Cardiac muscle cell (in vitro differentiated cells and primary cell): ENCODE measurements at places on chromosomes 13 and 19. TPM values are rescaled to one million over a fixed set of nuclear protein-coding genes. Genes with fewer than 3 reads are reported as not detected.

DNA sequence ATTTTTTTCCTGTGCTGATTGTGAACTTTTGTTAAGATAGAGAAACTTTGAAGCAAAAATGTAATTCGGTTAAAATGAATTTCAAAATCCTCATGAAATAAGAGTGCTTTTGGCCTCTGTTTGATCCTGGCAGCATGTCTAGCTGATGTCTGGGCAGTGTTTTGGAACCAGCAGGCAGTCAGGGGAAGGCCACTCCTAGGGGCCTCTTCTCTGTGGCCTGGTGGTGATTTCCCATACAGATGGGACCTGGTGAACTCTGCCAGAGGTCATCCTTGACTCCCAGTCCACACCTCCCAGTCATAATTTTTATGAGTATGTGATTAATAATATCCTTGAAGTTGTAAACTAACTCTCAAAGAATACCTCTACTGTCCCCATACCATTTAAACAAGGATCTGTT, 226.6 kb downstream of the PCCA start:
- no peaks in the 10 kb centered on the region for H3K27me3 ChIP-seq
- H3K36me3 ChIP-seq = no peaks in the 10 kb centered on the region
- no peak for DNase-seq
- no peak overlapping the region for H3K27ac ChIP-seq
- peaks cover 3% of the 10 kb centered on the region for H3K4me1 ChIP-seq

DNA sequence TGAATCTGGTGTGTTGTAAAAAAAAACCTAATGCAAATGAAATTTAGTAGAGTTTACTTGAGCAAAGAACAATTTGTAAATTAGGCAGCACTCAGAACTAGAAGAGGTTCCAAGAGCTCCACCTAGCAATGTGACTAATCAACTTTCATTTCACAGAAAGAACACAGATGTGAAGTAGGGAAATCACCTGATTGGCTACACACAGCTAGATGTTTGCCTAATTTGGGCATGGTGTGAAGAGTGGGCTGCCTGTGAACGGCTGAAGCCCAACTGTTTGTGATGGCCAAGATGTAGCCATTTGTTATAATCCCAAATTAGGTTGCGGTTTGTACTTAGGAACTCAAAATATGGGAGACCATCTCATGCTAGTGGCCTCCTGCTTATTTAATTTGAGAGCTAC, 724.4 kb upstream of the SLITRK5 start:
- no peaks in the 10 kb centered on the region for H3K27me3 ChIP-seq
- no peak for DNase-seq
- H3K27ac ChIP-seq = no peak overlapping the region
- H3K4me3 ChIP-seq = no peak overlapping the region
- H3K36me3 ChIP-seq = no peaks in the 10 kb centered on the region

- peaks cover 43% of the 10 kb centered on the region for H3K4me1 ChIP-seq
- peak overlapping the region; percentile 36 for H3K4me3 ChIP-seq
- peak; percentile 54 for DNase-seq
- peaks cover 13% of the 10 kb centered on the region for H3K36me3 ChIP-seq
Measured at GRCh38 chr19:45782820-45783785, 813 bp upstream of the DMPK start.

- peaks cover 4% of the 10 kb centered on the region for H3K4me1 ChIP-seq
- peaks cover 83% of the 10 kb centered on the region for H3K36me3 ChIP-seq
Measured at GRCh38 chr19:3980353-3981251, 4.7 kb downstream of the EEF2 start.

Gene ZNF208
- not detected in 2 replicates for total RNA-seq

- no peak for DNase-seq
- H3K27ac ChIP-seq = no peak overlapping the region
- no peaks in the 10 kb centered on the region for H3K36me3 ChIP-seq
- no peaks in the 10 kb centered on the region for H3K4me1 ChIP-seq
- no peaks in the 10 kb centered on the region for H3K27me3 ChIP-seq
Measured at GRCh38 chr13:48892688-48893075, 83.0 kb upstream of the FNDC3A start.

Gene F2RL3
- 0.33 and 0.67 TPM in 2 replicates for total RNA-seq

GRCh38 chr13:29384466-29384865, 211.0 kb downstream of the SLC7A1 start:
- no peaks in the 10 kb centered on the region for H3K36me3 ChIP-seq
- H3K4me1 ChIP-seq = peaks cover 49% of the 10 kb centered on the region
- DNase-seq = no peak
- no peaks in the 10 kb centered on the region for H3K27me3 ChIP-seq
- no peak overlapping the region for H3K4me3 ChIP-seq
- peak overlapping the region; percentile 90 for H3K27ac ChIP-seq

- H3K4me3 ChIP-seq = no peak overlapping the region
- no peaks in the 10 kb centered on the region for H3K36me3 ChIP-seq
- peaks cover 4% of the 10 kb centered on the region for H3K4me1 ChIP-seq
Measured at GRCh38 chr13:44191504-44192171, 182.0 kb upstream of the SERP2 start.

- H3K27me3 ChIP-seq = no peaks in the 10 kb centered on the region
- H3K36me3 ChIP-seq = peaks cover 7% of the 10 kb centered on the region
- no peak overlapping the region for H3K27ac ChIP-seq
- no peak overlapping the region for H3K4me3 ChIP-seq
- H3K4me1 ChIP-seq = no peaks in the 10 kb centered on the region
Measured at GRCh38 chr13:110149036-110149435, 157.9 kb downstream of the COL4A1 start.

DNA sequence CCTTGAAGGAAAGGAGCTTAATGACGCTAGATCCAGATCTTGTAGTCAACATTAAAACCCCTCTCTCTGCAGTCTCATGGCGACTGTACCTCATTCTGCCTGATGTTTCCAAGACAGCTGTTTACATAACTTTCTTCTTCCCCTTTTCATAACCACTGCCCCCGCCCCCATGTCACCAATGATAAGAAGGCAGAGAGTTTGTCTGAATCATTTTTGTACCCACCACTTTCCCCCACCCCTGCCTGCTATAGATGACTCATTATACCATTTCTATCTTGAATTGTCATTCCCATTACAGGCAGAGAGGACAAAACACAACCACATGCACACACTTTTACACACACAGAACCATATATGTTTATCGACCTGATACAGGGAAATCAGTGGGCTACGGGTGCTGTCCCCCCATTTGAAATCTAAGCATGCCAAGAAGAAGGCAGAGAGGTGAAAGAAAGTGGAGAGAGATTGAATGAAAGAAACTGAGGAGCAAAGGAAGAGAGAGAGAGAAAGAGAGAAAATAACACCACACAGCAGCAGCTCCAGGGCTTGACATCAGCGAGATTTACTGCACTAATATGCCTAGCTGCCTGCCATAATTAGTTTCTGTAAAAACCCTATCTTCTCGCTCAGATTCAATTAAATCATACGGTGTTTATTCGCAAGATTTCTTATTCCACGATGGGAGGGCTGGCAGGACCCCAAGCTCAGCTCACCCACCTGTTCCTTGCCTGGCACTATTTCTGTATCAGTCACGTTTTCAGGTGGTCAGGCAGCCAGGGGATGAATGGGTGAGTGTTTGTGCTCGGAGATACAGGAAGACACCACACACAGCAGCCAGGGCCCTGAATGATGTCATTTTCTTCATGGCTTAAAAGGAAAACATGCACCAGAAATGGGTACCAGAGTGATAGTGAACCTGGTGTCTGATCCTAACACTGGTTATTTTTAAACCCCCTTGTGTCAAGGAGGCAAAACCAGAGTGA, 114.3 kb upstream of the SERP2 start:
- peaks cover 11% of the 10 kb centered on the region for H3K4me1 ChIP-seq
- H3K36me3 ChIP-seq = no peaks in the 10 kb centered on the region
- no peak for DNase-seq
- no peak overlapping the region for H3K4me3 ChIP-seq
- no peaks in the 10 kb centered on the region for H3K27me3 ChIP-seq
- no peak overlapping the region for H3K27ac ChIP-seq

Gene FFAR1
- not detected in 2 replicates for total RNA-seq

DNA sequence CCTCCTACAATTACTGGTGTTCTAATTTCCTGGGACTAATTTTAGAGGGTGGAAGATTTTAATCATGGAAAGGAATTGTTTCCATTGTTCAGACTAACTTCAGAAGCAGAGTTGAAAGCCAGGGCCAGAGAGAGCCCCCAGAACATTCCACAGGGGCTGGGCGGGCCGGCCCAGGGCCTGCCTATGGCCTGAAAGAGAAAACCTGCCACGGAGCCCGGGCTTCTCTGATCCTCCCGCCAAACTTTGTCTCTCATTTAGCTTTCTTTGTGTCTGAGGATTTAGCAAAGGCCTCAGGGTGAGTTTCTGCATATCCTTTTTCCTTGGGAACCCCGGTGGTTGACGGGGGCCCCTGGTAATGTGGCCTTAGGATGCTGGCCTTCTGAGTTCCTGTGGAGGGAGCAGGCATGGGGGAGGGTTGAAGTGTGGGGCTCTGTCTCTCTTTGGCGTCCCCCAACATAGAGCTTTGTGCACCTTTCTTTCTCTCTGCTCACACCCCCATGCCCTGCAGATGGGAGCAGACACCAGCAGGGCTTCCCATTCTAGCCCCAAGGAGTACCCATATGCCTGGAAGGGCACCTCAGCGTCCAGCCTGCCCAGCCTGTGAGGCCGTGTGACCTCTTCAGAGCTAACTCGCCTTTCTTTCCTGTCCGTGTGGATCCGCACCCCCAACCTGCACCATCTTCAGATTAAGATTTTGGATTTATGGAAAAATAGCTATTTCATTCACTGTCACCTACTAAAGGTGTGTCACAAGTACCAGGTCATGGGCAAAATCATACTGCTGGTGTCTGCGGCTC, 539.5 kb downstream of the FGF9 start:
- no peak for DNase-seq
- H3K4me3 ChIP-seq = no peak overlapping the region
- no peaks in the 10 kb centered on the region for H3K27me3 ChIP-seq
- H3K27ac ChIP-seq = no peak overlapping the region
